LHCN-M2 (cell line): ENCODE measurements at places on chromosomes 7 and 10. TPM values are rescaled to one million over a fixed set of nuclear protein-coding genes. Genes with fewer than 3 reads are reported as not detected.
A peak's percentile ranks its signal among the peaks of the same experiment; 100 is the strongest.

Gene MBL2
- total RNA-seq = not detected in 2 replicates

GRCh38 chr10:110798340-110798739 is 73.4 kb upstream of the PDCD4 start:
- DNase-seq = no peak

DNA sequence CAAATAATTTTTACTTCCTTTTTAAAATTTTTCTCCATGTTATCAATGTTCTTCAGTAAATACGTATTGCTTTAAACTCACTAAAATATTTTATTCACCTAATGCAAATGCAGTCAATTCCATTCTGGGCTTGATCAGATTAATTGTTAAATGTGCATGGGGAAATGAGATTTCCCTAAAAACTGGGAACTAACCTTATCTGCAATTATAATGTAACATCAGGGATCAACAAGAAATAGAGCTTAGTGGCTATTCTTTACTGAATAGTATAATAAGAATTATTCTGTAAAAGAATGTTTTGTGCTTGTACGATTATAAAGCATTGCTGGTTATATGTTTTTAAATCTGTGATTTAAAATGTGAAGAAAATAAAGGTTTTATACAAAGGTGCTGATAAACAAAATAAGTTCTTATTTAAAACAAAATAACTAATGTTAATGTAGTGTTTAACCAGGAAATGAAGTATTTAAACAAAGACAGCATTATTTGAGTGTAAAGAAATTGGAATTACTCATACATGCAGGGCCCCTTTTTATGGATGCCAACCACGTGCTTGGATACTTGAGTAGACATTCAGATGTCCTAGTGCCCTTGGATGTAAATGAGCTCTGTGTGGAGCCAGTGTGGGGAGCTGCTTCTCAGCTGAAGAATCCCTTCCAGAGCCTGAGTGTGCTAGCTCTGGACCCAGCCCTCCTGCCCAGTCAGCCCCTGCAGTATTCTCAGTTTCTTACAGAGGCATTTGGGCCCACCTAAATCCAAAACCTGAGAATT is 84.2 kb downstream of the REEP3 start:
- peak; percentile 19 for DNase-seq

- DNase-seq = peak; percentile 90
These were observed 217.8 kb upstream of the SEMA3A start for GRCh38 chr7:84412161-84412969.

GRCh38 chr7:94439893-94440381 is 45.2 kb downstream of the COL1A2 start:
- no peak for DNase-seq

Gene AS3MT
- total RNA-seq = 7.7 and 9.3 TPM in 2 replicates

DNA sequence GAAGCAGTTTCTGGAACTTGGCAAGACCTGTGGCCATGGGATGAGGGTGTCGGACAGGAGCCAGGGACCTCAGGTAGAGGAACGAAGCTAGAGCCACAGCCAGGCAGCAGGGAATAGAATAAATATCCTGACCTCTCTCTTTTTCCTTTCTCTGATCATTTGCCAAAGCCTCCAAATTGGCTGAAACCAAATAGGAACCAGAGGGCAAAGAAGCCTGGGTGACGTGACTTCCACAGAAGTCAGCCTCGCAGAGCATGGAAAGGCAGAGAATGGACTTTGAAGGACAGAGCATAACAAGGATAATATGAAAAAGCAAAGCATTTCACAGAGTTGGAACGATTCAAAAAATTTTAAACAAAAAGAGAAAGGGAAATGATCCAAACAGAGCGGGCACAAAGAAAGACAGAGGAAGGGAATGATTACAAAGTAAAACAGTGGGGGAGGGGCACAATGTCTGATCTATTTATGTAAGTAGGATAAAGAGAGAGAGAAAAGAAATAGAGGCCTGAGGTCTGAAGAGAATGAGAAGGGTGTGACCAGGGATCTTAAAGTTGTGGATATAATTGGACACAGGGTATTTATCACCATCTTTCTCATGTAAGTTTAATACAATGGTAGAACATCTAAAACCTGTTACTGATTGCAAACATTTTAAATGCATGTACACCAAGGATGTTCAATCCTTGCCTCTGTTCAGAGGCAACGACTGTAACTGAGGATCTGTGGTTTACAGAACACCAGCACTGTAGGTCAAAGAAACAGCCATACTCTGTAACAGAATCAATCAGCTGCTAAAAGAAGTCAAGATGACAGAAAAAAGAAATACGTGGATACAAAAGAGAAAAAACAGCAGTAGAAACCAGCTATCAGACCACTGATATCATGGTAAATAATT is 4.5 kb upstream of the ZEB1 start:
- DNase-seq = peak; percentile 58

- DNase-seq = no peak
These were observed 2.1 kb downstream of the ADD3 start for GRCh38 chr10:110009736-110010475.

Gene OR6B1
- total RNA-seq = not detected in 2 replicates

- no peak for DNase-seq
These were observed 63.5 kb downstream of the CAMK1D start for GRCh38 chr10:12412666-12413368.

GRCh38 chr7:46715579-46715978 is 794.5 kb upstream of the IGFBP3 start:
- DNase-seq = no peak

Gene GPRIN2
- total RNA-seq = not detected in 2 replicates

GRCh38 chr7:140485500-140486265 is 6.4 kb upstream of the MKRN1 start:
- DNase-seq = no peak

DNA sequence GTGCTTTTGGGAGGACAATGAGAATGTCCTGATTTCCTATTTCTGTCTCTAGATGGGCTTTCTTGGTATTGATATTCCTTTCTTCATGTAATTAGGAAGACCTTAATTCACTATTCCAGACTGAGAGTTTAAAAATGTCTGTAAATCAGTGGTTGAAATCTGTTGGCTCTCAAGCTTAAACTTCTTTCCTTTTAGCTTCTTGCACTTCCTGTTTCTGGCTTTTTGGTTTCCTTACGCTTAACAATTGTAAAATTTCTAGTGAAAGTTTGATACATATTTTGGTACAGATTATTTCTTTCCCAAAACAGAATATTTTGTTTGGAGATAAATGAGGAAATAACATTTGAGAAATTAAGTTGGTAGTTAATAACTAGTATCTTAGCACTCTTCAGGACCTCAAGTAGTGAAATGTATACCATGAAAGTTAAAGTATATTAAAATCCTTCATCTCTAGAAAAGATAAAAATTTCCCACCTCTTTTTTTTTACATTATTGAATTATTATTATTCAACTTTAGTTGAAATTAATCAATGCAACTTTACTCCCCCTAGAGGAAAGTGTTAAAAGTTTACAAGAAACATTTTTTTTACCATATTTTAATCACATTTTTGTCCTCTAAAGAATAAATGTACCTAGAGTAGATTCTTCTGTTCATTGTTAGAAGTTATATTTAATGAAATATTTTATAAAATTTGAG is 137.2 kb downstream of the PHTF2 start:
- DNase-seq = peak; percentile 16

Gene CWF19L1
- total RNA-seq = 32.1 and 33.5 TPM in 2 replicates

GRCh38 chr10:12025591-12025990 is 17.0 kb downstream of the UPF2 start:
- DNase-seq = no peak

- DNase-seq = peak; percentile 47
These were observed 614.1 kb upstream of the FZD8 start for GRCh38 chr10:36256166-36256565.

GRCh38 chr7:120735791-120736190 is 122.2 kb downstream of the TSPAN12 start:
- peak; percentile 19 for DNase-seq

GRCh38 chr10:118076705-118077104 is 30.0 kb upstream of the RAB11FIP2 start:
- no peak for DNase-seq

Gene STN1
- total RNA-seq = 33.0 and 37.9 TPM in 2 replicates

Gene CCL26
- total RNA-seq = 3.9 TPM in 1 of 2 replicates, not detected in the other

- no peak for DNase-seq
These were observed 30.1 kb downstream of the LRRC17 start for GRCh38 chr7:102942868-102943267.

GRCh38 chr10:93568105-93568390 is 1.6 kb downstream of the FFAR4 start:
- no peak for DNase-seq

DNA sequence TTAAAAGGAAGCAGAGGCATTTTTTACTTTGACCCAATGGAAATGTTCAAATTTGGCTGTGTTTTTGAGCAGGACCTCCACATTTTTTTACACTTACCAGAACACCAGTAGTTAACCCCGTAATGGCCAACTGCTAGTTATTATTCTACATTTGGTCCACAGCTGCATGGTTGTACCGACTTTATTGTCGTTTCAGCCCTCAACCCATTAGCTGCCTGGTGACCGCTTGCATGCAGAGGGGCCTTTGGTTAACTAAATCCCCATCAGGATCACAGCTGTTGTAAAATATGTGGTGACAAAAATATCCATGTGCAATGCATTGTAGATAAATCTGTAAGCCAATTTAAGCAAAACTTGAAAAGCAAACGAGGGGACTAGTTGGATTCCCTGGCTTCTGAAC is 342.2 kb upstream of the MEOX2 start:
- peak; percentile 75 for DNase-seq

Gene FAM131B
- total RNA-seq = 1.1 and 1.5 TPM in 2 replicates

DNA sequence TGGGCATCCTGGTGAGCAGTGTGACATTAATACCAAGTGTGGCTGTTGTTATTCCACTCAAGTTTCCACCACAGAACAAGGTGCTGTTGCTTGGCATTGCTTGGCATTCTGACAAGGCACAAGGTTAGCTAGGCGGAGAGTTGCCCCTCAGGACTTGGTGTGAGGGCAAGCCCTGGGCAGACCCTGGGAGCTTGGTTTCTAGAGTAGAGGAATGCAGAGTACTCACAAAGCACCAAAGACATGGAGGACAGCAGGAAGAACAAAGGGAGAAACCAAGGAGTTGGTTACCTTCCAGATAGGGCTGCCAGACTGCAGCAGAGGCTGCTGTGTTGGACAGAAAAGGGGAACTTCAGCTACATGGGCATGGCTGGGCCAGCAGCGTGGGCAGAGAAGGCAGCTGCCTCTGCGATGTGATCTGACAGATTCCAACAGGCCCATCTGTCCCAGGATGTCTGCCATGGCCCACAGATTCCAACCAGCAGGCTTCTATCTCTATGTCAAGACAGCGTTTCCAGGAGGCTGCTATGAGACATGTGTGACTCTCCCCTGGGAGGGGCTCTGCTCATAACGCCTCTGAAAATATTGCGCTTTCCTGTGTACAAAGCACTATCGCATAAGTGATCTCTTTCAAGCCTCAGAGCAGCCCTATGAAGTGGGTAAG is 1.8 kb downstream of the GOLGA7B start:
- peak; percentile 21 for DNase-seq

GRCh38 chr10:123297175-123297574 is 143.0 kb downstream of the BUB3 start:
- DNase-seq = peak; percentile 15

- DNase-seq = no peak
These were observed 967 bp downstream of the GAD2 start for GRCh38 chr10:26217396-26218086.

DNA sequence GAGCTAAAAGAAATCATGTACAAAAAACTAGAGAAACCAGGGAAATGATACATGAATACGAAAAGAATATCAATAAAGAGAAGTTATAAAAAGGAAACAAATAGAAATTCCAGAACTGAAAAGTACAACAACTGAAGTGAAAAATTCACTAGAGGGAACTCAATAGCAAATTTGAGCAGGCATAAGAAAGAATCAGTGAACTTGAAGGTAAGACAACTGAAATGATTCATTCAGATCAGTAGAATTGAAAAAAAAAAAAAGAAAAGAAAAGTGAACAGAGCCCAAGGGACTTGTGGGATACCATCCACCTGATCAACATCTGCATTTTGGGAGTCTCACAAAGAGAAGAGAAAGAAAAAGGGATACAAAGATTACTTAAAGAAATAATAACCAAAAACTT is 78.3 kb downstream of the HHEX start:
- no peak for DNase-seq

GRCh38 chr7:101744588-101744987 is 72.8 kb upstream of the CUX1 start:
- no peak for DNase-seq

Gene HTR5A
- not detected in 2 replicates for total RNA-seq

DNA sequence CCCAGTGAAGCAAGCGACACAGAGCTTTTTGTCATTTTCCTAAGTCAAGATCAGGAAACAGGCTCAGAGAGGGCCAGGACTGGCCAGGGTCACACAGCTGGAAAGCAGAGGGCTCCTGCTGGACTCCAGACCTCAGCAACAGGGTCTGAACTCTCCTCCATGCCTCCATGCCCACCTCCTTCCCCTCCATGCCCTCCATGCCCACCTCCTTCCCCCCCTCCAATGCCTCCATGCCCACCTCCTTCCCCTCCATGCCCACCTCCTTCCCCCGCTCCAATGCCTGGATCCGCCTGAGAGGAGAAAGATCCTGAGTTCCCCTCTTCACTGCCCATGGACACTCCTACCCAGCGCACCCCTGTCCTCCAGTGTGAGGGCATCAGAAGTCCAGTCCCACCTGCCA is 51.3 kb downstream of the OAT start:
- no peak for DNase-seq

Gene CNNM1
- 0.17 and 0.32 TPM in 2 replicates for total RNA-seq

Gene FGF8
- total RNA-seq = not detected in 2 replicates

Gene FRMPD2
- not detected in 2 replicates for total RNA-seq

Gene CCDC146
- total RNA-seq = 0.92 and 2.1 TPM in 2 replicates

Gene TDRD1
- total RNA-seq = 0.06 TPM in 1 of 2 replicates, not detected in the other

Gene EPDR1
- 99.6 and 105 TPM in 2 replicates for total RNA-seq

- no peak for DNase-seq
These were observed 36.9 kb upstream of the ELFN1 start for GRCh38 chr7:1632916-1633785.

Gene CPN1
- not detected in 2 replicates for total RNA-seq

Gene LRRC4
- total RNA-seq = 0.38 and 0.98 TPM in 2 replicates

DNA sequence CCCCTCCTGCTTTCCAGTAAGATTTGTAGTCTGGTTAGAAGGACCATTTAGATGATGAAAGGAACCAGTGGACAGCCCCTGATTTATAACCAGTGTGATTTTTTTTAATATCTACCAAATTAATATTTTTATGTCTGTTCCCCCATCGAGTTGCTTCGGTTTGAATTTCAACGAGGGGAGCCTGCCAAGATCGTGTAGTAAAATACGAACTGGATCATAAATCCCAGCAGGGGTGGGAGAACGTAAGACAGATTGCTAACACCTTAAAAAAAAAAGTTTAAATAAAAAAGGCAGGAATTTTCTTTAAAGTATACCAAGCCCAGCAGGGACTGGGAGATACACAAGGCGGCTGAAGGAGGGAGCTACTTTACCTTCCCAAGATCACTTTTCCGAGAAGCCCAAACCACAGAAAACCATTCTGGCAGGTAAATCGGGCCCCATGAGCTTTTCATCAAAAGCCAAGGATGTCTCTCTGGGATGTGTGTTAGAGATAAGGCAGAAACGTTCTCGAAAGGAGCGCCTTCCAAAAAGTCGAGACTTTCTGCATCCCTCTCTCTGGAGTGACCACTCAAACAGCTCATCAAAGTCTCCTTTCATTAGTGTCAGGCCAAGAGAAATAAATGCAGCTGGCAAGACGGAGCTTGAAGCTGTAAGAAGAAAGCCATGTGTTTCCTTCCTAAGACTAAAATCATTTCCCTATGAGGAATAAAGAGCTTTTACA is 270.5 kb upstream of the NFE2L3 start:
- no peak for DNase-seq

GRCh38 chr7:29623973-29624372 is 60.3 kb downstream of the PRR15 start:
- no peak for DNase-seq
